GM06990 (cell line): ENCODE measurements at places on chromosomes 3 and 15.

DNA sequence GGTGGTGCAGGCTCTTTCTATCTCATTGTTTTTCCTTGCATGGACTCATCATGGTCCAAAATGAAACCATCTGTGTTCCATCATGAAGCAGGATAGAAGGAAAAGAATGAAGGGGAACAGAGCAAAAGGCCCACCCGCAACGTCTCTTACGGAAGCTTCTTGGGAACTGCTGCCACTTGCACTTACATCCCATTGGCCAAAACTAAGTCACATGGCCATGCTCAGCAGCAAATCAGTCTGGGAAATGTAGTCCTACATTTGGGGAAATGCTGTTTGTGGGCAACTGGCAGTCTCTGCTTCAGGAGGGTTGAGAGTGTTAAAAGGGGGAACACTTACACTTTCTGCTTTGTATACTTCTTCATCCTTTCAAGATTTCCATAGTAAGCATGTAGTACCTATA, 191.6 kb downstream of the SV2B start:
- no peak for DNase-seq

DNA sequence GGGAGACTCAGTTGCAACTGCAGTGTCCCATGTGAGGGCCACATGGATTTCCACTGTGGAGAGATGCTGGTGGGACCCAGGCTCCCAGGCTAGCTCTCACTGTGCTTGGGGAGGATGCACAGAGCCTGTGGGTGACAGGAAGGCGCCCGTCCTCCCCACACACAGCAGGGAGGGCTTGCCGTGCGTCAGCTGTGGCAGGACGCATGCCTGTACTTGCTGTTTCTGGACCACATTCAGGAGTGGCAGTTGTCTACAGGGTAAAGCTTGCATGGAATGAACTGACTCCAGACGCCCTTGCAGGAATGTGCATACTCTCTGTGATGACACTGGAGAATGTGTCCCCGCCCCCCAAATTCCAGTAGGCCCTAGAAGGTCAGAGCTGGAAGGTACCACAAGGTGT, 63.8 kb upstream of the SNRPA1 start:
- no peak for DNase-seq

DNA sequence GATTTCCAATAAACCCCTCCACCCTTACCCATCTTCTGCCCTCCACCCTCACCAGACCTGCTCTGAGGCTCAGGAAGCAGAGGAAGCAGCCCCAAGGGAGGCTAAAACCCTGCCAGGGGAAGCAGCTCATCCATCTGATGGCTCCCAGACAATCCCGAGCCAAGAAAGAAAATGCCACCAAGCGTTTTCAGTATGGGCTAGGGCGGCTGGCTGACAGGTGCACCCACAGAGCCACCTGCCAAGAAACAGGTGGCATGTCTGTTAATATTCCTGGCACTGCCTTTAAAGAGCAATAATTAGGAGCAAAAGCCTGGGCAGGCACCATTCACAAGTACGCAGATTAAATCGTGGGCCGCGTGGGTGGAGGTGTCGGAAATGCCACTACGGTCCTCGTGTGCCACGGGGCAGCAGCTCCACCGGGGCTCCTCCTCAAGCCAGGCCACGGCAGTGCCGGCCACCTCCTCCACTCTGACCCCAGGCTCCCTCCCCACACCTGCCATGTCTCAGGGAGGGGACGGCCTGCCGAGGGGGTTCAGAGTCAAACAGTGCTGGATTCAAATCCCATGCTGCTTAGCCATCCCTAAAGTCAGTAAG, 23.9 kb upstream of the GRIP2 start:
- DNase-seq, result no peak

- DNase-seq, result no peak
Measured at GRCh38 chr3:150515210-150515609, 31.1 kb downstream of the SERP1 start.

DNA sequence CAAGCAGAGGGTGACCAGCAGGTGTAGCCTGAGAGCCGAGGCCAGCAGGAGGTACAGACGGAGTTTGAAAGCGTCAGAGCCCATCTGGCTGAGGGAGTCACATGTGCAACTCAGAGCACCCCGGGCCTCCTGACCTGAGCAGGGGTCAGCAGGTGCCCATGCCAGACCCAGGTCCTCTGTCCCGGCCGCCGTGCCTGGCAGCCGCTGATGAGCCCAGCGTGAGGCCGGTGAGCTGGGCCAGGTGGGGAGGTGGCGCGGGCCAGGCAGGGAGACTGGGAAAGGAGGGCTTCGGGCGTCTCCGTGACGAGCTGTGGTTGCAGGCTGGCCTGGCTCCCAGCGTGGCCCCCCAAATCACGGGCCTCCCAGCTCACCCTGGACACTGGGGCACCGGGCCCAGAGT, 130.9 kb downstream of the CHSY1 start:
- no peak for DNase-seq
